ENCODE measurements at places on chromosomes 5 and 9.

DNA sequence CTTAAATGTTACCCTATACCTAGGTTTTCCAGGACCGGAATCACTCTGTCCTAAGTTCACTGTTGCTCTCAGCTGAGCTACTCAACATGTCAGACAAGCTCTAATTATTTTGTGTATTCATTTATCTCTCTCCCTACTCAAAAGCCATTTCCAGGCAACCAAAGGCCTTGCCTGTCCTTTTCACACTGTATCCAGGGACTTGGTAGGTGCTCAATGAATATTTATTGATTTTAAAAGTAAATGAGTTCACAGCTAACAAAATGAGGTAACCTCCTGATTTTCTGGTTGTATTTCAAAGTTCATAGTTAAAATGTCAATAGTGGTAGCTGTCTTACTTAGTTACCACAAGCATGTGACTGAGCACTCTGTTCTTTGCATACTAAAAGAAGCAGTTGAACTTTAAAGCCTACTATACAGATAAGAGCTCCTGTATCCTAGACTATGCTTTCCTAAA is 522.2 kb downstream of the ACTL7B start:
- DNase-seq: no peak

DNA sequence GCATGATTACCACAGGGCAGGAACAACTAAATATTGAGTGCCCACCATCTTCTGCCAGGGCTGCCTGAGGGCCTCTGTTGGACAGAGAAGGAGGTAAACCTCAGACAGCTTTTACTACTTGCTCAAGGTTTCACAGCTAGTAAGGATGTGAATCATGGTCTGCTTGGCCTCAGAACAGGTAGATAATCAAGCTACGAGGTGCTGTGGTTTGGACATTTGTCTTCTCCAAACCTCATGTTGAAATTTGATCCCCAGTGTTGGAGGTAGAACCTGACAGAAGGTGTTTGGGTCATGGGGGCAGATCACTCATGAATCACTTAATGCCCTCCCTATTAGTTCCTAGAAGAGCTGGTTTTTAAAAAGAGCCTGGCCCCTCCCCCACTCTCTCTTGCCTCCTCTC is 541.2 kb upstream of the TRPC7 start:
- DNase-seq: no peak

GRCh38 chr5:40308867-40309266 is 370.8 kb upstream of the PTGER4 start:
- no peak for DNase-seq

DNA sequence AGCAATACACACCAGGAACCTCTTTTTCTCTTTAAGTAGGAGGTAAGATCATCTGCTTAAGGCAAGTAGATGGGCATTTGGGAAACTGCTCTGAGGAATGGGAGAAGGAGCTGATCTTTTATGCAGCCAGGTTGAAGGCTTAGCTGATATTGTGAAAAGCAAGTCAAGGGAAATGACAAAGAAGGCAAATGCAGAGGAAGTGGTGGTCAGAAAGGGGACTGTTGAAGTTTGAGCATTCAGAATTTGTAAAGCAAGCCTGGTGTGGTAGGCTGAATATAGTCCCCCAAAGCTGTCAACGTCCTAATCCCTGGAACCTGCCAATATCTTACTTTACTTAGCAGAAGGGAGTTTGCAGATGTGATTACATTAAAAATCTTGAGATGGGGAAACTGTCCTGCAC is 128.9 kb downstream of the ADAMTS12 start:
- DNase-seq: no peak

GRCh38 chr5:140056880-140057279 is 13.8 kb upstream of the NRG2 start:
- no peak for DNase-seq

- peak; percentile 5 for DNase-seq
Measured at GRCh38 chr5:112848116-112848811, 12.8 kb upstream of the SRP19 start.

DNA sequence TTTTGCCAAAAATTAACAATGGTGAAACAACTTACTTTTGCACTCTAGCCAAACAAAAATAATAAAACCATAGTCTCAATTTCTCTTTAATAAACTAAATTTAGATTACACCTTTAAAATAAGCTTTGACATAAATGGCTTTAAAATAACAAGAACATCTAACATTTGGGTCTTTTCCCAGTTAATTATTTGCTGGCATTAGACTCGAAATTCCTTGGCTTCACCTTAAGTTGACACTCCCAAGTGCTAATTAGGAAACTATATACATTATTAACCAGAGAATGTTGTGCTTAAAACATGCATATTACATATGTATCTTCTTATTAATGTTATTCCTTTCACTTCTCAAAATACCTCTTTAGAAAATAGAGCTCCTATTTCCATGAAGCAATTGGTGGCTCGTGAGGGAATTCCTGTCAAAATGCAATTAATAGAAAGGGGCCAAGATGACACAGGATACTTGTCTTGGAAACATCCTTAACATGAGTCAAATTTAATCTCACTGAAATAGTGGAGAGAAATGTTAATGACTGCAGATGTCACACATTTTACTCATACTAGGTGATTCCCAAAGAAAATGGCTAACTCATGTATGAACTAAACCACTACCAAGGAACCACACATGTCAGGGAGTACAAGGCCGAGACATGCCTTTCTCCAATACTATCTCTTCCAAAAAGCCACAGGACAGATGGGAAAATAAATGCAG is 932.9 kb upstream of the DMAC1 start:
- no peak for DNase-seq

GRCh38 chr9:34521406-34522045 is 1.3 kb downstream of the ENHO start:
- DNase-seq: no peak

- DNase-seq: no peak
Measured at GRCh38 chr9:115335439-115335838, 217.5 kb upstream of the TNC start.

DNA sequence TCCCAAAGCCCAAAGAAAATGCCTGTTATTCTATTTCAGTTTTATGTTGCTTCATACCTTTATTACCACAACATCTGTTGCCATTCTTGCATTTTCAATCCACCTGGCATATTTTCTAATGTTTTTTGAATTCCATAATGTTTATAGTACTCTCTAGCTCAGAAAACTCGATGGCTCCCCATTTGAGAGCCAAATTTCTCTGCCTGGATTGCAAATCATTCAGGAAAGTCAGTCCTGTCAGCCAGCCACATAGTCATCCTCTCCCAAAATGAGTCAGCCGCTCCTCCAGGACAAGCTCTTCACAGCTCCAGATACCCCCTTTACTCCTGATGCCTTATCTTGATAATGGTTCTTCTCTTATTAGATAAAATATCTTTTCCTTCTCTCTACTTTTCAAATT is 78.2 kb upstream of the ADCY2 start:
- no peak for DNase-seq

DNA sequence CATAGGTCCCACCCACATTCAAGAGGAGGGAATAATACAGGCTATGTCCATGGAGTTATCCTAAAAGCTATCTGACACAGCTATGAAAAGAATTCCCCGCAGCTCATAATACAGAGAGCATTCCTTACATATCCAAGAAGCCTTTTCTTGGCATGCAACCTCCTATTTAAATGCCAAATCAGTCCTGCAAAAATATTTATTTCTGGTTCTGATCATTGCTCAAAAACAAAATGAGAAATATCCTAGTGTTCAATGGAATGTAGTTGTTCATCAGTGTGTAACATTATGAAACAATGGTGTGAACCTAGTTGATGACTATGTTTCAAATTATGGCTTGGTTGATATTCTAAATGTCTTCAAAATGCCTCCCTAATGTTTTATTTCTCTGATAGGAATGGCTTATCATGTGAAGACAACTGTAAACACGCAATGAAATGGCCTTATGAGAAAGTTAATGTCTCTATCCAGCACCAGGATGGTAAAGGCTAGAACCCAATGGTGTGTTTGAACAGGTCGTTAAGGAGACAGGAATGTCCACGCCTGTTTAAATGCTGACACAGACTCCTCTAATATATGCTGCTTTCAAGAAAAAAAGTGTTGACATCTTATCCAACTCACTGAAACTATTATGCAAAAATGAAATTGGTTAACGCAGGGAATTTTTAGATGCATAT is 126.7 kb upstream of the CDH6 start:
- no peak for DNase-seq

- DNase-seq: no peak
Measured at GRCh38 chr9:105413525-105413924, 34.3 kb upstream of the FSD1L start.

- DNase-seq: no peak
Measured at GRCh38 chr5:84248013-84248412, 136.7 kb downstream of the EDIL3 start.

DNA sequence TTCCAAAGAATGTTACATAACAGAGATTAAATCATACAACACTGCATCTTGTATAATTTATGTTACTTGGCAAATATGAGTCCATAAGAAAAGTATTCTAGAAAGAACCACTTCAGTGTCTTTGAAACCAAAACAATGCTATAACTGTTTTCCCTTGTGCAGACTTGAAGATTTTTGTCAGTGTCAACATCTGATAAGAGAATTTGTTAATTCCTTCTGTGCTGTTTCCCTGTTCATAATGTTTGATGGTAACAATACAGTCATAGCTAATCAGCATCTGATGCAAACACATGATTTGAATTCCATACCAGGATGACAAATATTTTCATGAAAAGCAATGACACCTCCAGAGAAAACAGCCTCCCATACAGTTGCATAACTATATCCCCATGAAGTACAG is 306.8 kb downstream of the SEMA5A start:
- DNase-seq: no peak

- DNase-seq: no peak
Measured at GRCh38 chr9:122336866-122337555, 33.8 kb upstream of the PTGS1 start.

- no peak for DNase-seq
Measured at GRCh38 chr9:109355564-109356297, 34.9 kb upstream of the EPB41L4B start.

DNA sequence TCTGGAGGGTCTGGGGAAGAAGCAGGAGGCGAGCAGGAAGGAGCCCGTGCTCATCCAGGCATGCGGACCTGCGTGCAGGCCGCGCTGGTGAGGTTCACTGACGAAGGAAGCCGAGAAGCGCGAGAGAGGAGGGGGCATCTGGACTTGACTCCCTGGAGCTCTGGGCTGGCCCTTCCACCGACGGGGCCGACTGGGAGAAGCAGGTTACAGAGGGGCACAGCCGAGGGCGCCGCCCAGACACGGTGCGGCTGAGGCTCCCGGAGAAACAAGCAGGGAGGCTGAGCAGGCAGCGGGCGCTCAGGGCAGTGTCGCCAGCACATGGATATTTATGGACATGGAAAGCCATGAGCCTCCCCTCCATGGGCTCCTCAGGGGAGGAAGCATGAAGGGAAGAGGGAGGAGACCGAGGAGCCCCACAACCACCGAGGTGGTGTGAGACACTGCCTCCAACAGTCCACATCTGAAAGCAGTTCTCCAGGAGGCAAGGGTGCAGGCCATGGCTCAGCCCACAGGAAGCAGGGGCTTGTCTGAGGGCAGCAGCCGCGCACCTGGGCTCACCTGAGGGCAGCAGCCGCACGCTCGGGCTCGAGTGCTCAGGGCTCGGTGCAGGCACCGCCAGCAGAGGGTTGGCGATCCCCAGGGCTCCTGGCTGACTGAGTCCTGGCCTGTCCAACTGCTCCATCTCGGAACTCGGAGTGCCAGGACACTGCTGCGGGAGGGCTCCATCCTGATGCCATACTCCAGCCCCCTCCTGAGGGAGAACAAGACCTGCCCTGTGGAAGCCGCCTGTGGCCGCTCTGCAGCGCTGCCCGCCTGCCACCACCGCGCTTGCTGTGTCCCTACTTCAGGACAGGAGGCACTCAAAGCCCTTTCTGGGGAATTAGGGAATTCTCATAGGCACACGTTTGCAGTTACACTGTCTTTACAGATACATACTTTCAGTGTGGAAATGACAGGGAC is 15.7 kb upstream of the INPP5E start:
- no peak for DNase-seq

DNA sequence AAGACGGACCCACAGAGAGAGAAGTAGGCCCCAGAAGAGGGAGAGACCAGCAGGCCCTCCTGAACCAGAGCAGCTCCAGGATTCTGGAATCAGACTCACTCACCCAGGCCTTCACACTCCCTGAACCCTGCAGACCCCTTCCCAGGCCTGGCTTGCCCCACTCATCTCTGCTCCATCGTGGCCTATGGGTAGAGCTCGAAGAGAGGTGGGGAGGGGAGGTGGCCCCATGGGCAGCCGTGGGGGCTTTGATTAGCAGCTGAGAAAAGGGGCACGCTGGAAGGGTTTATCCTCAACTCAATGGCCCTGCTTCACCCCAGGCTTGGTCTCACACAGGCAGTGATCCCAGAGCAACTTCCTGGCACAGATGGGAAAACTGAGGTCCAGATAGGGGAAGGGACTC is 613 bp downstream of the MYMK start:
- DNase-seq: no peak

- DNase-seq: no peak
Measured at GRCh38 chr5:142597025-142597424, 88.9 kb downstream of the FGF1 start.

- no peak for DNase-seq
Measured at GRCh38 chr5:139688751-139689372, 40.7 kb downstream of the CXXC5 start.

GRCh38 chr5:69105996-69106906 is 12.4 kb downstream of the SLC30A5 start:
- no peak for DNase-seq

- no peak for DNase-seq
Measured at GRCh38 chr9:134209731-134210311, 45.5 kb upstream of the RNU6ATAC start.

- no peak for DNase-seq
Measured at GRCh38 chr5:172496671-172497371, 42.5 kb upstream of the SH3PXD2B start.

DNA sequence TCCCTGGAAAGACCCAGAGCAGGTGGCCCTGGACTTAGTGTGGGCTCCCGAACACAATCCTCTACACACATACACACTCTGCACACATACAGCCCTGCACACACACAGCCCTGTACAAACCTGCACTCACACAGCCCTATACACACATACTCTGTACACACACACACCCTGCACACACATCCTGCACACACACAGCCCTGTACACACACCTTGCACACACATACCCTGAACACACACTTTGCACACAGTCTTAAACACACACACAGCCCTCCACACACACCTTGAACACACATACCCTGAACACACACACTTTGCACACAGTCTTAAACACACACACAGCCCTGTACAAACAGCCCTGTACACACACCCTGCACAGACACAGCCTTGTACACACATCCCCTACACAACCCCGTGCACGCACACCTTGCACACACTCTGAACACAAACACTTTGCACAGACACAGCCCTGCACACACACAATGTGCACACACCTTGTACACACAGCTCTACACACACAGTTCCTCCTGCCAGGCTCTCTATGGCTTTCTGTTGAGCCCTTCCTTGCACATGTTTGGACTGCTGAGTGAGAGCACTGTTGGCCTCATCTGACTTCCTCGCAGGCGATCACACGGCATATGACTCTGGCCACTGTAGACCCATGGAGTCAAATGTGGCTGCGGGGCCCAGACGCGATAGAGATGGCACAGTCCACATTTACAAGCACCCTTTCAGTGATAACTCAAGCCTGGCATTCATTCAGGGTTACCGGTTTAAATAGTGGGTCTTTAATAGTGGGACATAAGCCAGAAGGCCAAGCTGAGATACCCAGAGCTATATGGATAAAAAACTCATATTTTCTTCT is 245.7 kb upstream of the IRX1 start:
- no peak for DNase-seq
